Activated CD4-positive, CD25-positive, alpha-beta regulatory T cell (primary cell): ENCODE measurements at places on chromosomes 11 and 22.

GRCh38 chr11:34492806-34493414, 20.7 kb downstream of the ELF5 start:
- no peak for DNase-seq

DNA sequence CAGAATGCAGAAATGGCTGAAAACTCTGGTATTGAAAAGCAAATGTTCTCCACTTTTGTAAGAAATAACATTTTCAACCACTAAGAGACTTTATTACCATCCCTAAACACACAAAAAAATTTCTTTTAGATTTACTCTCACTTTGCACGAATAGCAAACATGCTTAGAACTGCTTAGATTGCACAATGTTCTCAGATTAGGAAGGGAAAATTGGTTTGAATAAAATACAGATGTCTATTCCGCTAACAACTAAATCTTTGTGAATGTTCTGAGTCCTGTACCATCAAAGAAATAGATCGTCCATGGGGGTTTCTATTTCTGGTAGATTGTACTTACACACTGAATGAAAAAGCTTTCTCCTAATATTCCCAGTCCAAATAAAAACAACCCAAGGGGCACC, 40.1 kb downstream of the BDNF start:
- no peak for DNase-seq

DNA sequence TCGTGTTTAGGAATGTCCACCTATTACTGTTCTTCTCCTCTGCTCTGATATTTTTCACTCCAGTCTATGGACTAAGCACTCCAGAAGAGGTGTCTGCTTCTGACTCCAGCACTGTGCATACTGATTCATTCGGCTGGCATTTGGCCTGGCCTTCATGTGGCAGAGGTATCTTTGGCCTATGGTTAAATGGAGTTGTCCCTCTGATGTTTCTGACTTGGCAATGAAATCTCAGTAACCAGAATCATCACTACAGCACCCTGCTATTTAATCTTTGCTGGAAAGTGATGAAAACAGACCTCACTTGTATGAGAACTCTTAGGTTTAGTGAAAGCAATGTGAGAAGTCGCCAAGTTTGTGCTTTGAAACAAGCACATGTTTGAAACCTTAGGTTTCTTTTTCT, 155.2 kb downstream of the MAML2 start:
- no peak for DNase-seq

DNA sequence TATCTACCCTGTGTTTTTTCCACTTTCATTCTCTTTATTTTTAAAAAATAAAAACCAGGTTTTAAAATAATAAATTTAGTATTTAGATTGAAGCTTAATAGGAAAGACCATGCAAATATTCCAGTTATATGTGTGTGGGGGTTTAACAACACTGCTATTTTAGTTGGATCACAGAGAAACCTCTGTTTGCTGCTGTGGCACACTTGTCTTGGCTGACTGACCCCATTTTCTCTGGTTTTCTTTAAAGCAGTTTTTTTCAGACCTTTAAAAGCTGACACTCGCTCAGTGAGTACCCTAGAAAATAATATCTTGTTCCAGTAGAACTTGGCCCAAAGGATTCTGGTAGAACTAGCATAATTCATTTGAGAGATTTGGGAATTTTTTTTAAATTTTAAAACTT, 31.6 kb downstream of the ACER3 start:
- DNase-seq = no peak

- no peak for DNase-seq
Measured at GRCh38 chr11:121095561-121095960, 5.5 kb upstream of the TECTA start.

DNA sequence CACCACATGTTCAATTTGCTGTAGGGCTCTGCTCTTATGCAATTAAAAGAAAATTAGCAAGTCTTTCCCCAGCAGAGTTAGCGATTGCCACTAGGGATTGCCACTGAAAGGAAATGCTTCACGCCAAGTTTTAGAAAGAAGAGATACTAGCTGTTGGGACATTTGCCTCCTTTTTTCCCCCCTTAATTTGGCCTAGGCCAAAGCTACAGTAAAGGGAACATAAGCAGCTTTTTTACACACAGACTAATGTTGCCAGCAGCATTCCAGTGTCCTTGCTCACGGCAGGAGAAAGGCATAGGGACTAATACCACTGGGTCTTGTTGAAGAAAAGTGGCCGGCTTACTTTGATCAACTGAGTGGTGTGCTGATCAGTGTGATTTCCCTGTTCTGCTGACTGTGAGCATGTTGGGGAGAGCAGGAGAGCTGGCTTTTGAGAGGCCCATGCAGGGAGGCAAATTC, 71.2 kb downstream of the PHF21A start:
- DNase-seq = no peak

DNA sequence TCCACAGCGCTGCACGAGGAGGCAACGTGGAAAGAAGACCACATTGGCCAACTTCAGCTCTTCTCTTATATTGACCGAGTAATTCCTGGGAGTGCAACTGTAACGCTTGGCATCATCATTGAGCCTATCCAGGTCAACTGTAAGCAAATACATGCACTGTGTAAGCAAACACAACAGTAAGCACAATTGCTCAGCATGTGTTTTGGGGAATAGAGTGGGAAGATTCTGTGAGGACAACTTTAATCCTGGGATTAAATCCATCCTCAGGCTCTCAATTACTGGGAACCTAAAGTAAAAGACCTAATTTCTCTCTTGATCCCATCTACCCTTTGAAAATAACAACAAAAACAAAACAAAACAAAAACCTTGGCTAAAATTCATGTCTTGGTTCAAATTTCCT, 109.5 kb upstream of the DDI1 start:
- no peak for DNase-seq

DNA sequence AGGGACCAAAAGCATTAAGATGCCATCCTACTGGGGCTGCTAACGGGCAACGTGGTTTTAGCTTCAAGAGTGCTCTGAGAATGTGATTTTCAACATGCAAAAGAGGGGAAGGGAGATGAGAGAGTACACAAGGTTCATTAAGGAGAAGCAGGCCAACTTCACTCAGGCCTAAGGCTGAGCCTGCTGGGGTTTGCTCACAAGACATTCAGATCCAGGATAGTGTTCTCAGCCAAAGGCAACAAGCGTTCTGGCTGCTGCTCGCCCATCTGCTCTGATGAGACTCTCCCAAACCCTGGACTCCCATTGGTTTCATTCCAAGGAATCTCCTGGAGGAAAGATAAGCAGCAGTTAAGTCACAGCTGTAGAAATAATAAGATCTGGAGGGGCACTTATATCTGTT, 23.6 kb upstream of the UPB1 start:
- no peak for DNase-seq

DNA sequence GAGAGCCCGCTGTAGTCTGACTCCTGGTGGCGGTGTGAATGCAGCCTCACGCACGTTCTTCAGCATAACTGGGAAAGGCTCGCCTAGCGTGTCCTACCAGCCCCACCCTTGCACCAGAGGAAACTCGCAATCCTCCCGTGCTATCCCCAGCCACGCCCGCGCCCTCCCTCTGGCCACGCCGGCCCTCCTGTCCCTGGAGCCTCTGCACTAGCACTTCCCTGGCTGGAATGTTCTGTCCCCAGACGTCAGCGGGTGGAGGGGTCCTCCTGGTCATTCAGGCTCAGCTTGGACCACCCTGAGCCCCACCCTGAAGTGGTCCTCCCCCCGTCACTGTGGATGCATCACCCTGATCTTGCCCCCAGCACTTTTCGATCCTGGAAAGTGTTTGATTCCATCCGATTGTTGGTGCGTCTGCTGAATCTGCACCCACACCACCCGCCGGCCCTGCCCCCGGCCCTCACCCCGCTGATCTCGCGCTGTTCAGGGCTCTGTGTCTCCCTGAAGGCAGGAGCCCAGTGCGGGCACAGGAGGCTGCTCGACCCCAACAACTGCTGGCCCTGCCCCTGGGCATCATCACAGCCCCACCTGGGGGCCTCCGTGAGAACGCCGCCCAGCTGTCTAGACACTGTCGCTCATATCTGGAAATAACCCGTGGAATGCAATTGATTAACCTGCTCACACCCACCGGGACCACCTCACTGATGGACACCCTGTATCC, 437.0 kb downstream of the TBC1D22A start:
- DNase-seq = no peak

DNA sequence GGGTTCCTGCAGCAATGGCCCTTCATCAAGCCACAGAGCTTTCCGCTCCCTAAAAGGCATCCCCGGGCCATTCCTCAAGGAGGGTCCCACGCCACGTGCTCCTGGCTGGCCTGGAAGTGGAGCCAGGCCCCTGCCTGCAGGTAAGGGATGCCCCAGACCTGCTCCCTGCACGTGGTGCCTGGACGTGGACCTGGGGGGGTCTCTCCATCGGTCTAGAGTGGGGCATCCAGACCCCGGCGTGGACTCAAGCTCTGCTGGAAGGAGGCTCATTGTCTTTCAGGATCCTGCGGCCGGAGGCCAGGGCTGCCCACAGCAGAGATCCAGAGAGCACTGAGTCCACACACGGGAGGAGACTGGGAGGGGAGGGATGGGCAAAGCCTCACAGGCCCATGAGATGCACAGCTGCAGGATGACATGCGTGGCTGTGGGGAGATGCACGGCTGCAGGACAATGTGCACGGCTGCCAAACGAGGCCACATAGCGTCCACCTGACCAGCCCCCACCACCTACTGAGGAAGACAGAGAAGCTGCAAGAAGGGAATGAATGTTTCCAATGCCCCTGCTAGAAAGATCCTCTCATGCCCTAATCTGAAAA, 236.7 kb downstream of the BRD1 start:
- DNase-seq = no peak

GRCh38 chr11:12949453-12949852, 59.7 kb upstream of the RASSF10 start:
- no peak for DNase-seq

- DNase-seq = no peak
Measured at GRCh38 chr11:257766-258493, 20.3 kb upstream of the NLRP6 start.

DNA sequence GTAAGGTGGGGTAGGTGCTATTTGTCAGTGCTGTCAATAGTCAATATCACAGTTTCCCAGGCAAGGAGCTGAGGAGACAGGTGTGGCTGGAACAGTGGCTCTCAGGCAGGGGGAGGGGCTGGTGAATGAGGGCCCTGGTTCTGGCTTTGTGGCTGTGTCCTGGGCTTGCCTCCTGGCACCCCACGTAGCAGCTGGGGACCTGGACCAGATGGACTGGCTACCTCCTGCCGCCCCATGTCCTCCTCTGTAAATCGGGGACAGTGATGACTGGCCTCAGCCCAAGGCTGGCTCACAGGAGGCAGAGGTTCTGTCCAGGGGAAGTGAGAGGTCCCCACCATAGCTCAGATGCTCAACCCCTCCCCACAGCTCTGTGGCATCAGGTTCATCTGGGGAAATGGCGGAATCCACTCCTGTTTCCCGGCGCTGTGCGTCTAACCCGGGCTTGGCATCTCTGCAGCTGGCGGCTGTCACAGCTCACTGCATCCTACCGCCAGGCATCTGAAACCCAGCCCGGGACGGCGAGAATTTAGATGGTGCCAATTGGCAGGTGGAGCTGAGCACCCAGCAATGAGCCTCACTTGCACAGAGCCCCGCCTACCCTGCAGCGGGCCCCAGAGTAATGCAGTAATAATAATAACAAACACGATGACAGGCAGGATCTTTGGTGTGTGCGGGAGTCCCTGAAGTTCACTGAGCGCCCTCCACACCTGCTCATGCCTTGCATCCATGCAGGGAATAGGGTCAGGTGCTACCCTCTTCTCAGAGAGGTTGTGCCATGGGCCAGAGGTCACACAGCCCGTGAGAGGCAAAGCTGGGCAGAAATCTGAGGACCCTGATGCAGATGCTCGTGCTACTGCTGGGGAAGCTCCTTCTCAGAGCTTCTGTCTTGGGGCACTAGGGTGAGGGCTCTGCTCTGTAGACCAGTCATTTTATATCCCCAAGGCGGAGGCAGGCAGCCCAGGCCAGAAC, 27.8 kb upstream of the SHISAL1 start:
- no peak for DNase-seq

- no peak for DNase-seq
Measured at GRCh38 chr22:49791682-49792081, 36.0 kb downstream of the BRD1 start.

DNA sequence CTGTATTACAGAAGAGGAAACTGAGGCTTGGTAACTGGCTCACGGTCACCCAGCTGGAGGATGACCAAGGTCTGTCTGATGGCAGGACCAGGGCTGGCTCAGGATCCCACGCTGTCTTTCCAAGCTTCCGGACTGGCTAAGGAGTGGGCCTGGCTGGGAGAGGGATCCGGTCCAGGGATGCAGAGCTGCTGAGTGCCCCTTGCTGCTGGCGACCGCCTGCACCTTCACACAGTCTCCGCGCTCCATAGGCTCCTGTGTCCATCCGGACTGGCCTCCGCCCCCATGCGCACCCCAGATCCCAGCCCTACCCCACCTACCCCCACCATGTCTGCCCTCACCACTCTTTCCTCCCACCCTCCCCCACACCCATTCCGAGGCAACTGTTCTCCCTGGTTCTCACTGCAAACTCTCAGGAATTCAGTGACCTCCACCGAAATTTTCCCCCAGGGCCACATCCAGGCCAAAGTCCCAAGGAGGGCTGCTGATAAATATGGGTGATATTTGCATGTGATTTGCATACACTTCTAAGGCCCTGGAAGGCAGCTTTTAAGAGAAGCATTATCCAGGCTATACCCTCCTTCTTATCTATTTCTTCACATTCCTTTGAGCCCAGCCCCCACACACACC, 48.5 kb upstream of the SLC35C1 start:
- no peak for DNase-seq

GRCh38 chr11:114148013-114148382, 88.5 kb downstream of the ZBTB16 start:
- DNase-seq = no peak

DNA sequence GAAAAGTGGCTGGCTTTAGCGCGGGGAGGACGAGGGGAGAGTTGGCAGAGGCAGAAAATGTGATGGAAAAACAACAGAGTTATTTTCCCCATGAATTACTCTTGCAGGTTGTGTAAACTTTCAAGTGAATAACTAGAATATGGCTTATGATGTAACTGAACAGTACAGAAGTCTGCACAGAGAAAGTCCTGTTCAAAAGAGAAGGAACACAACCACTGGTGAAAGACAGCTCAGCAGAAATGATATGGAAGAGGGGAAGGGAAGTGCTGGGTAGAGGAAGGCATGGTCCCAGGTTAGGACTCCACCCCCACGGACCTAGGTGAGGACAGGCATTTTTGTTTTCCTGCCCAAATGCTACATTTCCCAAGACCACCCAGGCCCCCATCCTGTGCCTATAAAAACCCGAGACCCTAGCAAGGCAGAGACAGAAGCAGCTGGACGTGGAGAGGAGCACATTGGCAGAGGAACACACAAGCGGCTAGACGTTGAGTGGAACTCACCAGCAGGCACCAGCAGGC, 77.7 kb downstream of the MAML2 start:
- DNase-seq = no peak

GRCh38 chr22:49062802-49063544, 764.7 kb downstream of the BRD1 start:
- no peak for DNase-seq

DNA sequence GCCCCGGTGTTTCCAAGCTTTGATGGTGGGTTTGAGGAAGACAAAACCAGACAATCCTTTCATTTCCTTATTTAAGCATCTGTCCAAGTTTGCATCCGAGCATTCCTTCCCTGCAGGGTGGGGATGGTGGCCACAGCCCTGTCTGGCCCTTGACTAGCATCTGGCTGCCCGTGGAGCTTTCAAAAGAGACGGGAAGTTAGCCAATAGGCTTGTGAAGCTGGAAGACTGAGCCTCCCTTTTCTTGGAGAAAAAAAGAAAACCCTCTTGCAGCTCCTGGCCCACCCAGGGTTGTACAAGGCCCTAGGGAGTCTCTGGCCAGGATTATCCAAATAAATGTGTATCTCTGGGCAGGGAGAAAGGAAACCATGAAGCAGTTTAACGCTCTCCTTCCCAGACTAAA, 60.6 kb downstream of the MICAL2 start:
- no peak for DNase-seq
